ENCODE measurements at places on chromosomes 11 and 22.

- DNase-seq = peak; percentile 59
Measured at GRCh38 chr11:64489831-64490441, 101.1 kb upstream of the SLC22A12 start.

GRCh38 chr22:46829117-46829891 is 66.9 kb downstream of the TBC1D22A start:
- no peak for DNase-seq

GRCh38 chr11:131481971-131482370 is 111.6 kb downstream of the NTM start:
- no peak for DNase-seq

- DNase-seq = no peak
Measured at GRCh38 chr11:1876361-1877063, 15.2 kb downstream of the PRR33 start.

- no peak for DNase-seq
Measured at GRCh38 chr22:19176732-19177131, 1.8 kb downstream of the SLC25A1 start.

GRCh38 chr11:11464555-11464954 is 111.5 kb upstream of the CSNK2A3 start:
- DNase-seq = no peak

DNA sequence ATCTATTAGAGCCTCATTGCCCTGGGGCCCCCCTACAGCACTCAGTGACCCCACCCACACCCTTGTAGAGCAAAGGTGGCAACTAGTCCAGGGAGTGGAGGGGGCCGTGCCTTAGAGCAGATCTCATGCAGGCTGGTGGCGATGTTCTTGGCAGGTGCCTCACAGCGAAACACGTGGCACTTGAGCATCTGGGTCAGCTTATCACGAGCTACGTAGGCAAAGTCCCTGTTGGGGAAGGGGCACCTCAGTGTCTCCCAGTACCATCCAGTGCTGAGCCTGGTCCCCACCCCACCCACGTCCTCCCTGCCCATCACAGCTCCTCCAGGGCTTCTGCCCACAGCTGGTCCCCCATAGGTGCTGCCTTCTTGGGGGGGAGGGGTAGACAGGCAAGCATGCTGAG is 11.2 kb downstream of the SMPD1 start:
- no peak for DNase-seq
